ENCODE measurements at places on chromosomes 4 and X.

DNA sequence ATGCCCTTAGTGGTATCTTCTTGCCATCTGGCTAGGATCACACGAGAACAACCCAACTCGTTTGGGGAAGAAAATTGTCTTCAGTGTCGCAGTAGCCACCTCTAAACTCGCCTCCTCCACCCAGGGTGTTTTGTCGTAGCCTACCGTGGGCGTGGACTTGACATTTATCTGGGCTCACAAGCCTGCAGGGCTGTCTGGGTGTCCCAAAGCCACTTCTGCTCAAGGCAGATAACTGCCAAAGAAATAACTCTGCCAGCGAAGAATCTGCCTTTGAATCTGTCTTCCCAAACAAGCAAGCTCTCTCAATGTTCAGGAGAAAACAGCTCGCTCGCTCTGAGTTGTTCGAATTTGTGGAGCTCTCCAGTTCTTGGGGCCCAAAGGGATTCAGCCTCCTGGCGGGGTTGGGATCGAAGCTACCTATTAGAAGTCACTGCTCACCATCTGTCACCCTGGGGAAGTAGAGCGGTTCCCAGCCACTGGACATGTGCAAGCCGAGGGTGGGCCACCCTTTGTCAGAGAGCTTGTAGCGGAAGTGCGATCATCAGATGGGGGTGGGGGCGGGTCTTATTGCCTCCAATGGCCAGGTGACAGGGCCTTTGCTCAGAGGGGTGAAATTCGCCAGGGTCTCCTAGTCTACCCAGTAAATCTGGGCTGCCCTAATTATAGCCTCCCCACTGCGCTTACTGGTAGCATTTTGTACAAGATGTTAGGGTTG is 14.8 kb downstream of the BLOC1S4 start:
- no peak for DNase-seq

GRCh38 chr4:94641702-94642560 is 115.8 kb upstream of the BMPR1B start:
- DNase-seq, result no peak

DNA sequence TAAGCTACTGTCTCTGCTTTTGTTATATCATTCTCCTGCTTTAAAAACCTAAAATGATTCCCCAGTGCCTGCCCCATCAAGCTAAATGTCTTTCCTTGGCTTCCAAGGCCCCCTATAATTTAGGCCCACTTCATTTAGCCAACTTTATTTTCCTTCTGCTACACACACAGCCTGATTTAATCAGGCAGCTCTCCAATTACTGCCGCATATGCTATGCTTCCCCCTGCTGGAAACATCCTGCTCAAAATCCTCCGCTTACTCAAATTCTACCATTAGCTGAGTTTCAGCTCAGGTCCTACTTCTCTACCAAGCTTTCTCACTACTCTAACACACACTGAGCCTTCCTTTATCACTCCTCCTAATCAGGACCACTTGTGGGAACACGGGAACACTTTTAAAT is 17.0 kb downstream of the LAMP2 start:
- DNase-seq, result peak; percentile 61

GRCh38 chr4:115154826-115155225 is 41.4 kb upstream of the NDST4 start:
- DNase-seq, result no peak

DNA sequence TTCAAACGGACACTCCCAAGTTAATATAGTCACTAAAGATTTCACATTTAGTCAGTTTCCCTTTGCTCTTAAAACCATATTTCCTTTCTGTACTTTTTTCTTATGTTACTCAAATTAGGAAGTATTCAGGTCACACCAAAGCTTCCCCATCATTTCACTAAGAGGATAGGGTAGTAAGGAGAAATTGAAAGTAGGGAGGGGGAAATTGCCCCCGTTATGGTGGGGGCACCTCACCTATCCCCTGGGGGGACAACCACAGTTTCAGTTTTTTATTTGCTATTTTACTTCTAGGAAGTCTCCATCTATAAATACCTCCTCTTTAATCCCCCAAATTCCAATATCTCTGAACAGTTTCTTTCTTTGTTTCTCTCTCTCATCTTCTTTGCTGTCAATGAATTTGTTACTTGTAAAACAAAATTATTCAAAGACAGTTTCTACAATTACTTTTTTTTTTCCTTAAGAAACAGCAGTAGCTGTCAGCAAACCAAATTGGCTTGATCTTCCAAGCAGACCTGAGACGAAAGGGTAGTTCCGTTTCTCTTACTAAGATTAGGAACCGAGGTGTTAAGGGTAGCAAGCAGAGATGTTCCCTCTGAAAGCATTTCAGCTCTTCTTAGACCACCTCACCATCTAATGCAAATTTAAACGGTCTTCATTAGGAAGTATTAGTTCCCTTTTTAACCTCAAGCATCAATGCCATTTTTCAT is 160.2 kb upstream of the KLF3 start:
- DNase-seq, result peak; percentile 84

- DNase-seq, result no peak
These were observed at the start of gene STBD1 for GRCh38 chr4:76305971-76306881. Gene STBD1 (plus strand): TSS chr4:76306733. CDS start chr4:76306770, 37 bp downstream.

DNA sequence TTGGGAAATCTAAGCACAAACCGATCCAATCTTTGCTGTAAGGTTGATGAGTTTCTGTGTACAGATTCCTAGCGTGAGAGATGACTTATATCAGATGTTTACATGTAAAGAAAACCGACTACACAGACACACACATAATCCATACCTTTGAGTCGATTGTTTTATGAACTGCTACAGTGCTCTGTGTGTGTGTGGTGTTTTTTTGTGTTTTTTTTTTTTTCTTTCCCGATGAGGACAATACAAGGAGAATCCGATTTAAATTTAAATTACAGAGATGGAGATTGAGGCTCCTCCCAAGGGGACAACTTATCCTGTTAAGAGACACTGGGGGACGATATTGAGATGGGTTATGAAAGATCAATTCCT is 461 bp upstream of the SLC9A6 start:
- peak; percentile 43 for DNase-seq

GRCh38 chr4:145735827-145736226 is 55.9 kb downstream of the C4orf51 start:
- DNase-seq, result no peak

DNA sequence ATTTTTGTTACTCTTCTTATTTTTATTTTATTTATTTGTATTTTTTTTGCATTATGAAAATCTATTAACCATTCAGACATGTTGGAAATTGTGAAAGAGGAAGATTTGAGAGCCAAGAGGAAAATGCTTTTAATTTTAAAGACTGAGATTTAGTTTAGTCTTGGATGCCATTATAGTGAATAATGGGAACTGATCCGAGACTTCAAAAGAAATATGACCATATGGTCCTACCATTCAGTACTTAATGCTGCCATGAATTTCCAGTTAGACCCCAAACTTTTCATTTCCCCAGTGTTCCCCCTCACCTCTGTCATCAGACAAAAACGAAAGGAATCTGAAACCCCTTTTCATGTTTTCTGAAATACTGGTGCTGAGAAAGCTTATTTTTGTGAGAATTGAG is 95.5 kb downstream of the TENM3 start:
- no peak for DNase-seq

DNA sequence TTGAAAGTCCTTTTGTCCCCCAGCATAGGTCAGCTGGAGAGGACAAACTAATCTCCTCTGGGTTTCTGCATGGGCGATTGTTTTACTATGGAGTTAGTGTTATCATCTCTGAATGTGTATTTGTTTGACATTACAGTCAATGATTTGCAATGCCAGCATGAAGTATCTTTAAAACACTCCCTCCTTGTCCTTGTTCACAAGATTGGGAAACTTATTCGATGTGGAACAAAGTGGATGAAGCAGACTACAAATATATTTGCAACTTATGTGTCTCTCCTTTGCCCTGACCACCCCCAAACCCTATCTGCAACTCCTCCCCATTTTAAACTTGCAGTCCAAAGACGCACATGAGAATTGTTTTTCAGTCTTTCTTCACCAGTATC is 1.5 kb upstream of the PITX2 start:
- DNase-seq, result no peak

DNA sequence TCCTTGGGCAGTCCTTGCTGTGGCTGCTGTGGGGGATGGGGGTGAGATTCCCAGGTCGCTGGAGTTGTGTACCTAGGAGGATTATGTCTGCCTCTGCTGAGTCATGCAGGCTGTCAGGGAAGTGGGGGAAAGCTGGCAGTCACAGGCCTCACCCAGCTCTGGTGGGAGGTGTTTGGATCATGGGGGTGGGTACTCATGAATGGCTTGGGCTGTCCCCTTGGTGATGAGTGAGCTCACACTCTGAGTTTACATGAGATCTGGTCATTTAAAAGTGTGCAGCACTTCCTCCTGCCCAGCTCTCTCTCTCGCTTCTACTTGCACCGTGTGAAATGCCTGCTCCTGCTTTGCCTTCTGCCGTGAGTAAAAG is 24.6 kb upstream of the PDLIM3 start:
- no peak for DNase-seq

DNA sequence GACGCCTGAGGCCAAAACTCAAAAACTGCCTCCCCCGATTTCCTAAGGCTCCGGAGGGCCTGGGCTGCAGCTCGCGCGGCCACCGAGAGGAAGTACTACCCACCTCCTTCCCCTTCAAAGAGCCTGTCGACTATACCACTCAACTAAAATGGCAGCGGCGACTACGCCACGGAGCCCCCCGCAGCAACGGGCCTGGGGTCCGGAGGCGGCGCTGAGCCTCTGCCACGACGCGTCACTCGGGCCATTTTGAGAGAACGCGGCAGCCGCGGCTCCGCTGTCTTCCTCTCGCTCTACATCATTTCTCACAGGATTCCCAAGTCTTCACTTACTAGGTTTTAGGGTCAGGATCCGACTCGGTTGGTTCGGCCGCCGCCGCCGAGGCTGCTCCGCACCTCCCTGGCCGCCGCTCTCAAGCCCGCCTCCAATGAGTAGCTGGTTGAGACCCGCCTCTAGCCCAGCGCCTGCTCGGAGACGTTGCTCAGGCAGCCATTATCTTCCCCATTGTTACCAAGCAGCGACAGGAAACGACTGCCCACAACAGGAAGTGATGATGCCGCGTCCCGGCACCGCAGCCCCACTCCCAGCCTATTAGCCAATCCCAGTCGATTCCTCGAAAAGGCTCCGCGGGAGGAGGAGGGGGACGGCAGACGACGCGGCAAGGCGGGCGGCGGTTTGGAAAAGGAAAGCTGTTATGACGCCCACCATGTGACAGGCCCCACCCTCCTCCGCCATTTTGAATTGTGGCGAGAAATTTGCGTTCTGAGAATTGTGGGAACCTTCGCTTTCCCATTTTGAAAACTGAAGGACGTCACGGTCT is at the start of gene RLIM:
TSS of gene RLIM (minus strand) at position 532 of the 817 bp plus-strand sequence. CDS start 18,647 bp downstream, outside the sequence.
- peak; percentile 96 for DNase-seq

DNA sequence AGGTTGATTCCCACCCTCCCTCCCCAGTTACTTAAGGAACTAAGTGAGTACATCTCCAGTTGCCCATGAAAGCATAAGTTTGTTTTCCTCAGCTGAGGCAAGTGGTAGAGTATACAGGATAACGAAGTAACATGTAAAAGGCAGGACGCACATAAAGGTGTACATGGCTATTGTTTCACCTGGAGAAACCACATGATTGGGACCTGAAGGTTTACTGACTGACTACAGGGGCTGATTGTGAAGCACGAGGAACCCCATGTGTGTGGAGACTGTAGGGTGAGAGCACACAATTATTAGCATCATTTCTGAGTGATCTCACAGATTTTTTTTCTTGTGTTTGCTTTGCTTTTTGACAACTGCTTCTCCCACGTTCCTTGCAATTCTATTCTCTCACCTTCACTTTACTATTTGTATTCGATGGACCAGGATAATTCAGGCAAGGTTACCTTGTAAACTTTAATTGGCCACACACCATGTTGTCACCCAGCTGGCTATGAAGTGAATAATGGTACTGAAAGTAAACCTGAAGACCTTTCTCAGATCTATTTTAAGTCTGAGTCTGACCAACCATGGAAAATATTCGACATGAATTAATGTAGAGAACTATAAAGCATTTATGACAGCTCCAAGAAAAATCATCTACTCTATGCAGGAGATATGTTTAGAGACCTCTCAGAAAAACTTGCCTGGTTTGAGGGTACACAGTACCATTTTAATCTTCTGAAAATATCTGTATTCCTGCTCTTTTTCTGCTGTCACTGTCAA is 102.5 kb upstream of the MYOZ2 start:
- DNase-seq, result no peak

GRCh38 chr4:129172181-129172580 is 76.2 kb downstream of the C4orf33 start:
- no peak for DNase-seq

DNA sequence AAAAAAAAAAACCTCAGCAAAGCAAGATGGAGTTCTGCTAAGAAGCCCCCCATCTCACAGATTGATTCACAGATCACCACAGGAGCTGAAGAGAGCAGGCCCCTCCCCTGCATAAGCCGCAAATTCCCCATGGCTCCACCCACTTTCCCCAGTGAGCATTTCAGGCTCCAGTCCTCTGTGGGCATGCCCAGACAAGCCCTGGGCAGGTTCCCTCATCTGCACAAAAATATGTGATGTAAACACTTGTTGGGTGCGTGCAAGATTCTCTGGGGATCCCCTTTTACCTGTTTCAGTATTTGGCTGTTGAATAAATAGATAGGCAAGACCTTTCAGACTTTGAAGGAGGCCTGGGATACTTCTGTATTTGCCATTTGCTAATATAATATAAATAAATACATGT is 514.3 kb downstream of the PCDH7 start:
- no peak for DNase-seq

DNA sequence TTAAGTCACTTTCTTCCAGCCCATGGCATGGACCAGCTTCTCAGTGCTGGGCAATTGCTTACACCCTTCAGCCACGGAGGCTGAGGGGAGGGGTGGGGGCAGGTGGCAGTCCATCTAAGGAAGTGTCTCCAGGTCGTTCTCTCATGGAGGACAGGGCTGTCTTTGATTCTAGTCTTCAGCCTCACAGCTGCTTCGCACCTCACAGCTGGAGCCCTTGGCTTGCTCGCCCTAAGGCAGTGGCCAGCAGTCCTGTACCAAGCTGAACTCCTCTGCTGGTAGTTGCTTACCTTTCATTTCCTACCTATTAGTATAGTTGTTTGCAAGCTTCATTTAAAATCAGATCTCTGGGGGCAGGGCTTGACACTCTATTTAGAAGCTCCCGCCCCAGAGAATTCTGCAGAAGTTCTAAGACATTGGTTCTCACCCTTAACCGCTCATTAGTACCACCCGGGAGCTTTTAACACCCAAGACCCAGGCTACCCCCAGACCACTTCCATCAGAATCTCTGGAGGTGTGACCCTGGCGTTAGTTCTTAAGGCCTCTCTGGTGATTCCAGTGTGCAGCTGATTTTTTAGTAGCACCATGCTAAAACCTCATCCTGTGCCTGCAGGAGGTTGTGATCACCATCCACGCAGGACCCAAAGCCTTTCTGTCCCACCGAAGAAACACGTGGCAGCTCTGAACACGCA is 386.8 kb downstream of the UNC5C start:
- DNase-seq, result no peak

All from Karpas-422 (cell line).